ENCODE measurements at places on chromosomes 7 and 10.

- peak; percentile 16 for DNase-seq
Observed at GRCh38 chr10:102241032-102241443, 274 bp downstream of the PITX3 start.

DNA sequence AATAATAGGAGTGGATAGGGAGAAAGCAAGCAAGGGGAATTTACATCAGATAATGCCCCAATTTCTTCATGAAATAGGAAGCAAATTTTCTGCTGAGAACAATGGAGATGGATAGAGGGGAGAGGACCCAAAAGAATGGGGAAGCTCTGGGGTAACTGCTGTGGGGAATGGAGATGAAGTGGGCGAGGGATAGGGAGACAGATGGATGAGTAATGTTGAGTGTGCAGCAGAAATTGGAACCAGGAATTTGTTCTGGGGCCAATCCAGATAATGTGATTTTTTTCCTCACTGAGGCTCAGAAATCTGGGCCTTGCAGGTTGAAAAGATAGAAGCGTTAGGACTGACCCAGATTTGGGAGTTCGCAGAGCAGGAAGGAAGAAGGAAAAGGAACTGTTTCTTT is 24.5 kb upstream of the MRC1 start:
- peak; percentile 11 for DNase-seq

- DNase-seq, result peak; percentile 33
Observed at GRCh38 chr7:5780801-5781496, 514 bp downstream of the RNF216 start.

GRCh38 chr7:131606346-131607290 is 50.2 kb upstream of the PODXL start:
- DNase-seq, result no peak

DNA sequence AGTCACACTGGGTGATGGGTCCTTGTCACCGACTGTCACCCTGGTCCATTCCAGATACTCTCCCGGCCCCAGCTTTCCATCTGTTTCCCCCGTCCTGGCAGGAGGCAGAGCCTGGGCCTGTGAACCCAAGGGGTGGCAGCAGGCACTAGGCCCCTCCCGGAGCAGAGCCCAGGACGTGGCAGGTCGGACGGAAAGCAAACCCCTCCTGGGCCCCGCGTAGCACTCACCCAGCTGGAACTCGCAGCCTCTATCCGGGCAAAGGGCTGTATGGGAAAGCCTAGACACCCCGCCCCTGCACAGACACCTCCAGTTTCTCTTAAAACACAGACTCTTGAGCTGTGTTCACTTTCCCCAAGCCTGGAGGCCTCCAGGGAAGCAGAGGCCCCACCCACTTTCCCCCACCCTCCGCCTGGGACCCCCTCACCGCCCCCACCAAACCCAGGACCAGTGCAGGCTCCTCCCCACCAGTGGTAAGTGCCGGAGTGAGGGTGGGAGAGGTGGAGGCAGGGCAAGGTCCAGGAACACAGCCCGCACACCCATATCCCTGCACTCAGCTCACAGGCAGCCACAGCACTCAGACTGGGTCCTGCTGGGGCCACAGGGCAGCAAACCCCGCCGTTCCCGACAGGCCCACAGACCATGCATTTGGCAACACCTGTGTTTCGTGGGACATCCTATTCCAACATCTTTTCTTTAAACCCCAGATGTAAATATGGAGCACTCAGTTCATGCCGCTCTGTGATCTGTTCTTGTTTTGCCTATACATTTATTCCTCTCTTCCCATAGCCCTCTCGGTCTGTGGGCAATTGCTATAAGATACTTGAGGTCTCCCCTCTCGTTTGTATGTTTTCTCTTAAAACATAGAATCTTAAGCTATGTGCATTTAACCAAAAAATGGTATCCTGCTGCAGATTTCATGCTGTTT is 98.2 kb upstream of the PDGFA start:
- DNase-seq, result no peak
